Fibroblast of the aortic adventitia (primary cell): ENCODE measurements at places on chromosomes 2 and 18.

- no peak for DNase-seq
Observed at GRCh38 chr2:202124286-202124685, 51.2 kb downstream of the KIAA2012 start.

DNA sequence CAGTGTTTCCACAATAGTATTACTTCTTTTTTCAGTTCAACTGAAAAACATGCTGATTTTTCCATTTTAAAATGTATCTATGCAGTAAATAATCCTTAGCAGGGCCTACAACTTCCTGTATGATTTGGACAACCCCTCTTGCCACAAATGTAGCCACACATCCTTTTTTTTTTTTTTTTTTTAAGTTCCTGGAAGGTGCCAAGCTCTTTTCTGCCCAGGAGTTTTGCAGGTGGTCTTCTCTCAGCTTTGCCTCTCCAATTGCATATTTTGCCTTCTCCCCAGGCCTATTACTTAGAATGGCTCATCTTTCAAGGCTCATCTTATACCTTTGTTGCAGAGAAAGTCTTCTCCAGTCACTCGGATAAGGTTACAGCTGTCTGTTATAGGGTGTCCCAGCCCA lies 11.6 kb downstream of the KLHL14 start:
- no peak for DNase-seq

- DNase-seq, result peak; percentile 80
Observed at GRCh38 chr2:205682239-205682970, at the start of gene NRP2. NRP2 (plus strand) TSS chr2:205682501; CDS start chr2:205683291, 790 bp downstream.

GRCh38 chr2:26971911-26972786 lies 1.7 kb downstream of the MAPRE3 start:
- DNase-seq, result no peak

DNA sequence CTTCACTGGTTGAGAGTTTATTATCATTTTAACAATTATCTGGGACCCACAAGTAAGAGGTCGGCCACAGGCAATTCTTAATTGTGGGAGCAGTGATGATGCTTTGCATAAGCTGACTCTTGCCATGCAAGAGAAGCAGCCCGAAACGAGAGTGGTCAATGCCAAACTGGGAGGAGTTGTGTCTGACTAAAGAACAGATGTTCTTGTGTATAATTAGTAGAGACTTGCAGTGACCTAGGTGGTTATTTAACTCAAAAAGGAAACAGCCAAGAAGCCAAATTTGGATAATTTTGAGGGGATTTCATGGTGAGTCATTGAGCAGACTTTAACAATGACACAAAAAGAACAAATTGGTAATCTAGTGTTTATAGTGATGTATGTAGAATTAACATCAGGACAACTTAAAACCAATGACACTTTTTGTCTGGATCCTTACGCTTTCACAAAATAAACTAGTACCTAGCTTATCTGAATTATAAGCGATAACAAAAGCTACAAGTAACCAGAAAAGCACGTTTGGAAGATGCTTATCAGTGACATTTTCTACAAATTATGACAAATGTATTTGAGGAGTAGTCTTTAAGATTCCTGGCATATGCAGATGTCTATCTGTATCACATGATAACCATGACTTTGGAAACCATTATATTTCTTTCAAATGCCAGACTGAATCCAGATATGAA lies 184.7 kb upstream of the DLGAP1 start:
- DNase-seq, result no peak

DNA sequence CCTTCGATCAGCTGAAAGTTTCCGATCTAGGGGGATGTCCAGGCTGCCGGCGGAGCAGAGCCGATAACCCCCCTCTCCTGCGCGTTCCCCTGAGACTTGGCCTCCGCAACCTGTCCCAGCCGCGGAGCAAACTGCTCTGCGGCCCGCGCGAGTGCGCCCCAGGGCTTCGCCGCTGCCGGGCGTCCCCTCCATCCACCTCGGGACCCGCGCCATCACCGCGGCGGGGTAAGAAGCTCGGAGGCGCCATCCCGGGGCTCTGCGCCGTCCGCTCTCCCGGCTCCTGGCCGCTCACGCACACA lies 990 bp upstream of the GDF7 start:
- DNase-seq, result no peak

DNA sequence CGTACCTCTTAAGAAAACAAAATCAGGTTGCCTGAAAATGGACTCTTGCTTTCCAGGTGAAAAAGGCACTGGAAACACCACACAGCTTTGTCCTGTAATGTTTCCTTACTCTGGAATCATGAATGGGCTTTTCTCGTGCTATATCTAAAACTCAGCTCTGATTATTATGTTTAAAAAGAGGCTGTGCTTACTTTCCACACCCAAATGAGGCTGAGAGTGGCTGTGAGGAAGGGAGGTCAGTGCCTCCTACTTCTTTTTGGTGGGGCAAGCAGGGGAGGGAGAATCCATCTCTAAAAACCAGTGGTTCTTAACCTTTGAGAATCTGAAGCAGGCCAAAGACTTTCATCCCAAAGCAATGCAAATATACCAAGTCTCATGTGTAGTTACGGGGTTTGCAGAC lies 148.6 kb downstream of the FAM210A start:
- no peak for DNase-seq
